Transverse colon (tissue), 4 donors: ENCODE measurements at places on chromosomes 5 and 9.

- DNase-seq = no peak
These were observed 5.6 kb downstream of the GNPDA1 start for GRCh38 chr5:142007237-142007544.

- peak; percentile 57 for DNase-seq
These were observed 172.2 kb downstream of the CCDC192 start for GRCh38 chr5:127875235-127876021.

DNA sequence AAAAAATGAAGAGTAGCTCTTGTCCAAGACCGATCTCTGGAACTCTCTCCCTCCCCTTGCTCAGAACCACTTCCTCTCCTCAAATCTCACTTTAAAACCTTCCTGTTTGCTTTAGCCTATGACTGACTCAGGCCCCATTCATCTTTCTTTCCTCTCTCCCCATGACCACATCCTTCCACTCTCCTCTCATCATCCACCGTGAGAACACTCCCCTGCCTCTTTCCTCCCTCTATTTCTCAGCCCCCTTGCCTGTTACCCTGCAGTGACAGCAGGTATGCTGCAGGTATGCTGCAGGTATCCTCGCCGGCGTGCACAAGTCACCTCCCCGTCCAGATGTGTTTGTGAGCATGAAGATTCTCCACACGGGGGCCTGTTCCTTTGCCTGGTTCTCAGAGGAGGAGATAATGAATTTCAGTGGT, 505.3 kb downstream of the CCDC171 start:
- DNase-seq = no peak

GRCh38 chr9:77018969-77019235, 553 bp upstream of the FOXB2 start:
- DNase-seq = no peak

GRCh38 chr5:127867022-127867783, 164.0 kb downstream of the CCDC192 start:
- DNase-seq = peak; percentile 52

DNA sequence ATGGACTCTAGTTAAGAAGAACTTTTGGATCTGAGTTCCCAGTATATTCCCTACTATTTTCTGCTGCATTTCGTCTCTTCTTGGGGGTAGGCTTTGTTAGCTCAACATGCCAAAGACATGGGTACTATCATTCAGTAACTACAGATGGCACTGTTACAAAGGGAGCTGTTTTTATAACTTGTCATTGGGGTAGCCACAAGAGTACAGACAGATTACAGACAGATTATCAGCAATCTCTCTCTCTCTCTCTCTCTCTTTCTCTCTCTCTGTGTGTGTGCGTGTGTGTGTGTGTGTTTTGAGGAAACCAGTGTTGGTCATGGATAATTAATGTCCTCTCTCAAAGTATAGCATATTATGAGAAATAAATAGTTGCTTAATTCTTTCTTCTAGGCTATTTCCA, 116.1 kb downstream of the WDR70 start:
- DNase-seq = no peak
